Non-pigmented ciliary epithelial cell (primary cell): ENCODE measurements at places on chromosomes 11 and 22.

- DNase-seq, result no peak
Observed at GRCh38 chr11:127259102-127259501, 258.5 kb upstream of the KIRREL3 start.

- no peak for DNase-seq
Observed at GRCh38 chr11:19628018-19628417, 84.6 kb upstream of the NAV2 start.

GRCh38 chr11:76512851-76513653 lies 68.2 kb downstream of the EMSY start:
- DNase-seq, result no peak

GRCh38 chr11:45322111-45322705 lies 36.1 kb upstream of the SYT13 start:
- DNase-seq, result no peak

DNA sequence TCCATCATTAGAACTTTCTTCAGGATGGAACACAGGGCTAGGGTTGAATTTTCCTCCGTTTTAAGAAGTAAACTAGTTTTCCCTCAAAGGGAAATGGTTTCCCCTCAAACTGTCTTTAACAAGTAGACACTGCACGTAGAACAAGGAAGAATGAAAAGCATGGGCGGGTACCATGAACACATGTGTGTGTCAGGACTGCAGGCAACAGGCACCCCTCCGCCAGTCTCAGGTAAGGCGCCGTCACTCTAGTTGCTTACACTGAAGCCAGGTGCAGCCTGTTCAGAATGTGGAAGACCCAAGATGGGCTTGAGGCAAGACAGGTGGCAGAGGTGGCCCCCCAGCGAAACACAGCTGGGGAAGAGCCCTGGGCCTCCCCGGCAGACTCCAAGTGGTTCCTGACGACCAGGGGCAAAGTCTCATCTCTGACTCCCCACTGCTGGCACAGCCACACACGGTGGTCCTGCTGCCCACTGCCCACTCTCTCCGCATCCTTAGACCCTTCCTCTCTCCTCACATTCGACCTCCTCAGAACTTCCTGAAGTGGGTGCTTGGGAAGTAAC lies 25.4 kb upstream of the MOB2 start:
- no peak for DNase-seq

GRCh38 chr11:20075627-20076026 lies 84.6 kb downstream of the DBX1 start:
- no peak for DNase-seq

DNA sequence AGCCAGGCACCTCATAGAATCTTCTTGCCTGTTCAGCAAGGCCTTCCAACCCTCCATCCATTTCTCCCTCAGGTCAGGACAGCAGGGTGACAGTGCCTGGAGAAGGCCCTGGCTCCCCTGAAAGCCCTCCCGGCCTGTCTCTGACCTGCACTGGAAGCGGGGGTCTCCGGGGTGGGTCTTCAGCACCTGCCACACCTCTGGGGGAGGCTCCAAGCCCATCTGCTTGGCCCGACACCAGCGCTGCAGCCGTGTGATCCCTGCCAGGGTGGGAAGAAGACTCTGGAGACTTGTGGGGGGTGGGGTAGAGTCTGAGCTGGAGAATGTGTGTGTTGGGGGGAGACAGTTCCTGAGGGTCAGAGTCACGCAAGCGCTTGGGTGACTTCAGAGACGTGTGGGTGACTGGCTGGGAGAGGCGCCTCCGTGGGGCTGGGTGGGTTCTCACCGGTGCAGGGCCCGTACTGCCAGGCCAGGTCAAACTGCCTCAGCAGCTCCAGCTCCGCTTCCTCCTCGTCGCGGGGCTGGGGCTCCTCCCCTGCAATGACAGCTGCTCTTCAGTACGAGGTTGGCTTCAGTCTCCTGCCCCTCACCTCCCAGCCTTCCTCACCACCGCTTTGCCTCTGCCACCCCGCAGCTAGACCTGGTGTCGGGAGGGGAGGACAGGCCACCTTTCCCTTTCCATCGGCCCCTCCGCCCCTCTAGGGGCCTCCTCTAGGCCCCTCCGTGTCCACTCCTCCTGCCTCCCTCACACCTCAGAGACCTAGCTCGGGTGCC lies 615 bp downstream of the POLD4 start:
- DNase-seq, result no peak

- DNase-seq, result no peak
Observed at GRCh38 chr11:73198677-73199076, 19.4 kb upstream of the P2RY2 start.

GRCh38 chr22:48156603-48157355 lies 1394.3 kb downstream of the TBC1D22A start:
- no peak for DNase-seq

DNA sequence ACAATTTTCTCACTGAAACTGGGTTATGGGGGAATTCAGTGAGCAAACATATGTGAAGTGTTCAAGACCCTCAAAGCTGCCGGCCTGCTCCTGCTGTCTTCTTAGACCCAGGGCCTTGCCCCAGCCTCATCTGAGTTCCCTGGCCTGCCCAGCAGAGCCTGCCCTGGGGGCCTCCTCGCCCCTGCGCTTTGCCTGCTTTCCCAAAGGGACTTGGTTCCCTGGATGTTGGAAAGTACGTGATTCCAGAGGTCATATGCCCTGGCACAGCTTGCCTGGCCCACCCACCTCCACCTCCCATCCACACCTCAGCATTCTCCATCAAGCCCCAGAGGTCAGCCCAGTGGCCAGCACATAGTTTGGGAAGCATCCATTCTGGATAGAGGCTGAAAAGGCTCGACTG lies 13.7 kb upstream of the POU2F3 start:
- no peak for DNase-seq

DNA sequence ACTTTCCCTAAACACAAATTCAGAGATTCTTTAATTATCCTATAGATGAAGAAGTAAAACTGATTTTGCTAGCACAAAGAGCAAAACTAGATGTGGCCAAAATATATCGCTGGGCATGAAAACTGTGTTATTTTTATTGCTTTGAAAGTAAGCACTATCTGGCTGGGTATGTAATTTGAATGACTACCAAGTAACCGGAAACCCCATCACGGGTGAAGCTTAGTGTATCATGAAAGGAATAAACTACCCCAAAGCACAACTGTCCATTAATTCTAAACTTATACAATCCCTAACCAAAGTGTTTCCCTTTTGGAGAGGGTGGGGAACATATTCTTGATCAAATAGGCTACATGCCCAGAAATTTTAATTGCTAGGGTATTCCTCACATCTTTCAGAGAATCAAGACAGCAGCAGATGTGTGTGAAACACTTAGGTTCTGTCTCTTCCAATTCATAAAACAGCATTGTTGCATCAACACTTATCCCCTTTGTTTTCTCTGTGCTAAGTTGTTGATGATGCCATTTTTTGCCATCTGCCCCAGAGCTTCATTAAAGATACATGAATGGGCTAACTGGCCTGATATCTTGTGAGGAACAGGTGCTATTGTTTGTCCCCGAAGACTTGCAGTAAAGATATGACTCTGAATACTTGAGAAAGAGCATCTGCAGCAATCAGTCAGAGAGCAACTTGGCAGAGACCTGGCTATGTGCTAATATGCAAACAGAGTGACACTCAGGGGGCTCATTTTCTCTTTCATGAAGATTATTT lies 238.2 kb downstream of the SOX6 start:
- DNase-seq, result no peak

DNA sequence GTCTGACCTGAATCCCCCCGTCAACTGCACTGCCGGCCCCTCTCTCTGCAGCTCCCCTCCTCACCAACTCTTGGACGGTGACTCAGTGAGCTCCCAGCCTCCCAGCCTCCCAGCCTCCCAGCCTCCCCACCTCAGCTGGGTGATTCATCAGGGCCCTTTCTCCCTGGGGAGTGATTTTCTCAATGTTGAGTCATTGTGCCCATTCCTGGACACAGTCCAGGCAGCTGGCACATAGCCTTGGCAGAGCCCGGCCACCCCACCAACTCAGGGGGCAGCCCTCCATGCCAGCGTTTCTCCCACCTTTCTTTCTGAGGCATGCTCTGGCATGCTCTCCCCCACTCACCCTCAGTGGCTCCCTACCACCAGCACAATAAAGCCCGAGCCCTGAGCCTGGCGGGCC lies 30.7 kb downstream of the PDE2A start:
- DNase-seq, result no peak

DNA sequence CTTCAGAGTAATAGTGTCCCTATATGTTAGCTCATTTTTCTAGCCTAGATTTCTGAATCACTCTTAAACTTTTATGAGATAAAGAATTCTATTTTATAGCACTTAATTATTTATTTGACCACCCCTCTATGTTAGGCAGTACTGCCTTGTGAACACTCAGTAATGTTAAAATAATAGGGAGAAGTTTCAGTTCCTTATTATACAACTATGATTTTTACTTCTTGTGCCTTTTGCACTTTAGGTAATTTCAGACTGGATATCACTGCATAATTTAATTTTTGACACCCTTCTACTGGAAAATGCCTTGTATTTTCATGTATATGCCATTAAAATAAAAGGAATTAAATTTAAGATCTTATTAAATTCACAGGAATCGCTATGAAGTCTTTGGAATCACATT lies 3.1 kb downstream of the BCO2 start:
- DNase-seq, result no peak
